T-helper 2 cell (primary cell): ENCODE measurements at places on chromosomes 5 and 9.

- DNase-seq, result no peak
Measured at GRCh38 chr9:114696814-114697544, 15.0 kb upstream of the TEX48 start.

GRCh38 chr9:6328103-6328502 is at the start of gene TPD52L3:
TSS of gene TPD52L3 (plus strand) at chr9:6328375. CDS start at chr9:6328596, 221 bp downstream.
- no peak for DNase-seq

DNA sequence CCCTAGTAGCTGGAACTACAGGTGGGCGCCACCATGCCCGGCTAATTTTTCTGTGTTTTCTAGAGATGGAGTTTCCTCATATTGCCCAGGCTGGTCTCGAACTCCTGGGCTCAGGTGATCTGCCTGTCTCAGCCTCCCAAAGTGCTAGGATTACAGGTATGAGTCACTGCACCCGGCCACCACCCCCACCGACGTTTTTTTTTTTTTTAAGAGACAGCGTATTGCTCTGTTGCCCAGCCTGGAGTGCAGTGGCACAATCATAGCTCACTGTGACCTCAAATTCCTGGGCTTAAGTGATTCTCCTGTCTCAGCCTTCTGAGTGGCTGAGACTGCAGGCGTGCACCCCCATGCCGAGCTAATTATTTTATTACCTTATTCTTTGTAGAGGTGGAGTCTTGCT is 38.2 kb downstream of the WDR70 start:
- DNase-seq, result no peak

- DNase-seq, result no peak
Measured at GRCh38 chr9:96256800-96257199, 45.2 kb downstream of the HSD17B3 start.

DNA sequence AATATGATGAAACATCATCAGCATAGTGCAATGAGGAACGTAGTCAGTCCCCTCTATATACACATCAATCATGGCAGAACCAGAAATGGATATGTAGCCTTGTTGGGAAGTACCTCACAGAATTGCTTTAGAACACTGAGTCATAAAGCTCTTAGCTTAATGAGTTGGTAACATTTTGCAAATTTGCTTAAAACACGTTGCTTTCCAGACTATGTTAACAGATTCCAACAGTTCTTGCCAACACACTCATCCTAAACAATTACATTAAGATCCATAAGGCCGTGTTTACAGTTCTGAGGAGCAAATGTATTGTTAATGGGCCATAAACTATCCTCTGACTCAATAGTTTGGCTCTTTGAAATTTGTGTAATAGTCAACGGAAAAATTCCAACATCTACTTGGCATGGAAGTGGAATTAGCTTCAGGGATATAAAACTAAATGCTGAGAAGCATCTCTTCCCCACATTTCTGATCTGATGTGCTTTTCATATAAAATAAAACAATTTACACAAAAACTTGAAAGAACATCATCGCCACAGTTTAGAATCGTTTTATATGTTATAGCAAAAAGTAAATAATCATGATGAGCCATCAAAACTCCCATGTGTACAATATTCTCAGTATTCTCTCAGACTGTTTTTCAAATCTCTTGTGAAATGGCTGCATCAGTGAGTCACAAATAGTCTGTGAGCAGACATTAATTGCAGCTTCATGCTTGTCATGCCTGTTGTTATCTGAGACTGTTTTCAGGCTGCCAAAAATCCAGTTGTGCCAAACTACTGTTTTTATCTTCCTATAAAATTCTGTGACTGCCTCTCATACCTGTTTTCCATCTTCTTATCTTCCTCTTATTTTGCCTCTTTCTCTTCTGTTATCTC is 291.9 kb downstream of the COX7C start:
- DNase-seq, result no peak

DNA sequence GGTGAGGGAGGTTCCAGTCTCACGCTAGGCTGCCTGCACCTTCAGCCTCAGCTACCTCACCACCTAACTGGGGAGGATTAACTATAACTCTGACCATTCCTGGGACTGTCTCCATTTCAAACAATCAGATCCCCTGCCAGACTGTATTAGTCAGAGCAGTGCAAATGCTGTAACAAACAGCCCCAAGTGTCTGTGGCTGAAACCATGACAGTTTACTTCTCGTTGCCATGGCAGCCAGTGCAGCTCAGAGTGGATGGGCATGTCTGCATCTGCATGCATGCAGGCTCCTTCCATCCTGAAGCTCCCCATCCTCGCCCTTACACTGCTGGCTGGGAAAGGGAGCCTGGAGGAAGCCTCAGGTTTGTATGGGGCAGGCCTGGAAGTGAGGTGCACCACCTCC is 86.7 kb downstream of the KCNIP1 start:
- no peak for DNase-seq

DNA sequence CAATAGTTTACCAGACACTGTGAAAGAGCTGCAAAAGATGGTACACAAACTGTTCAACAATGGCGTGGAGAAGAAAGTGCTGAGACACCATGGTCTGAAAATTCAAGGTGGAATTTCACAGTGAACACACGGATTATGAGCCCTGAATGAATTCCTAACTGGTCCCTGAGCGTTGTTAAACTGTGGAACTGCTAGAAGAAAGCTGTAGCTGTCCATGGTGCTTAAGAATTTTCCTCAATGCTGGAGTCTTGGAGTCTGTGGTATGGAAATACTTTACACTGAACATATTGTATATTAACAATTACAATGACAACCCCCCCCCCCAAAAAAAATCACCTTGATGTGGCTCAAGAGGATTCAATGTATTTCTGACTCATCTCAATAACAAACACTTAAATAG is 68.5 kb downstream of the SLC24A2 start:
- DNase-seq, result no peak

GRCh38 chr5:145014109-145014508 is 821.0 kb downstream of the PRELID2 start:
- DNase-seq, result no peak

GRCh38 chr9:80649001-80649420 is 1040.3 kb downstream of the TLE1 start:
- DNase-seq, result no peak

- DNase-seq, result no peak
Measured at GRCh38 chr9:89923961-89924504, 319.2 kb downstream of the GADD45G start.

DNA sequence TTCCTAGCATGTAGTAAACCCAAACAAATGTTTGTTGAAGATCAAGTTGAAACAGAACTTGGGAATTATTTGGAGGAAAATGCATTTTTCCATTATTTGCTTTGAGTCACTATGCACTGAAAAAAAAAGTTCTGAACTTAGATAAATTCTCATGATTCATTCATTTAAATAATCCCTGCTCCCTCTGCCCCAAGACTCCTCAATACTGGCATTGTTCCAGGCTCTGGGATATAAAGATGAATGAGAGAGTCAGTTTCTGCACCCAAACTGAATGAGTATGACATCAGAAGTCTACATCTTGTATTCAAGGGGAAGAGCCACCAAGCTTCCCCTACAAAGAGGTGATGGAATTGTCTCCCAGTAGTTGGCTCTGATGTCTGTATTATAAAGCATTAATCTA is 123.9 kb downstream of the SEC61B start:
- DNase-seq, result no peak

- no peak for DNase-seq
Measured at GRCh38 chr5:88951457-88951856, 68.5 kb upstream of the MEF2C start.

DNA sequence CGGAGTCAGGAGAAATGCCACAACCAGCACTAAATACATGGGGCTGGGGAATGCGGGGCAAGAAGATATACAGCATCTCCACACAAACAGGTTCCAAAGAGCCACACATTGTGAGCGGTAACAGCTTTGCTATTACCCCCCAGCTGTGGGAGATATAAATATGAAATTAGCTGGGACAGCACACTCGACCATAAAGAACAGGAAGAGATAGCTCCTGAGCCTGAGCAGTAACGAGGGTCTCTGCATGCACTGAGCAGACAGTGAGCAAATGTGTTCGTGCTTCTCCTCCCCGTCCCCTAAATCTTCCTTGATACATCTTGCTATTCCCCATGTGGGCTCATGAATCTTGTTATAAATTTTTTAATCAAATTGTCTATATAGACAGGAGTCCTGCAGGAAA is 53.1 kb downstream of the ADAMTS2 start:
- no peak for DNase-seq

DNA sequence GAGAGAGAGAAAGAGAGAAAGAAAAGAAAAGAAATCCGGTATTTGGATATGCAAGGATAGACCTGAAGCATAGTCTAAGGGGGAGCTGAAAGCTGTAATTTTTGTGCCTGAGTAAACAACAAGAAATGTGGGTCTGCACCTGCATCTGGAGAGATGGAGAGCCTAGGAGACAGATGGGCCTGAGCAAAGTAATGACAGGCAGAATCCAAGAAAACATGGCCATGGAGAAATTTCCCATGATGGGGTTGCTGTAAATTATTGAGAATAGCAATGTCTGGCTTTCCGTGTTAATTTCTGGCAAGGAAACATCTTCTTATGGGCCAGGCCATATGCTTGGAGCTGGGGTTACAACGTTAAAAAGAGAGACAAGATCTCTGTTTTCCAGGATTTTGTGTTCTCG is 40.2 kb downstream of the YIPF5 start:
- DNase-seq, result no peak

GRCh38 chr5:107470295-107470582 is 200.5 kb downstream of the EFNA5 start:
- DNase-seq, result no peak

DNA sequence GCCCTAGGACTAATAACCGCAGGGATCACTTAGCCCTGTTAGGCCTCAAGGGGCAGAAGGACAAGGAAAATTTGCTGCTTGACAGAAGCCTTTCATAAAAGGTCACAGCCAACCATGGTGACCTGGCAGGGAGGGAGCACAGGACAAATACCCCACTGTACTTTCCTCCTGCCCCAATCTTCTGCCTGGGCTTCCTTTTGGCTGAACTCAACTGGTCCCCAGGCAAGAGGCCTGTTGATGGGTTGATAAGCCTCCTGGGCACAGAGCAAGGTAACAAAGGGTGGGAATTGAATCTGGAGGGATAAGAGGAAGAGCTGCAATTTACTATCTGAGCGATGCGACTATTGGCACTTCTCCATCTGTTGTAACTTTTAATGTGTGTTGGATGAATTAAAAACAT is 392.9 kb downstream of the RASEF start:
- no peak for DNase-seq

DNA sequence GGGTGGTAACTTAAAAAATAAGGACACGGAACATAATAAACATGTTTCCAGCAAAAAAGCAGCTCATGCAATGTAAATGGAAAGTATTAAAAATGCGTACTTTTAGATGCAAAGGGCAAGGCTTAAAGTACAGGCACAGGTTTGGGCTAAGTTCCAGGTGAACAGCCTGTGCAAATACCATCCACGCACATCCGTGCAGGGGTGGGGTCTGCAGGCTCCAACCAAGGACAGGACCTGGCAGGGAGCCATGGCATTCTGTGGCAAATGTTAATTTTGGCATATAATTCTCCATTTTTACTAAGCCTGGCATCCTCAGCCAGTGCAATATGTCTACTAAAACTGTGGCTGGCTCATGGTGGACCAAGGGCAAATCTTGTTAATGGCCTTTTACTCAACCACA is 365.8 kb upstream of the DAP start:
- DNase-seq, result no peak

GRCh38 chr9:135330307-135330631 is 149.3 kb upstream of the PPP1R26 start:
- no peak for DNase-seq
